ENCODE measurements at places on chromosomes 16 and 17. TPM values are rescaled to one million over a fixed set of nuclear protein-coding genes. Genes with fewer than 3 reads are reported as not detected.

- H3K27me3 ChIP-seq = no peaks in the 10 kb centered on the region
- peaks cover 23% of the 10 kb centered on the region for H3K4me1 ChIP-seq
- no peaks in the 10 kb centered on the region for H3K36me3 ChIP-seq
- H3K27ac ChIP-seq = peak overlapping the region; percentile 60
- H3K4me3 ChIP-seq = no peak overlapping the region
Observed at GRCh38 chr17:75864448-75864871, 9.3 kb upstream of the WBP2 start.

GRCh38 chr17:19720631-19721426, 4.4 kb upstream of the SLC47A2 start:
- H3K4me1 ChIP-seq = peaks cover 21% of the 10 kb centered on the region
- no peak for DNase-seq
- no peak overlapping the region for H3K4me3 ChIP-seq
- H3K36me3 ChIP-seq = no peaks in the 10 kb centered on the region
- no peak overlapping the region for H3K27ac ChIP-seq
- H3K27me3 ChIP-seq = no peaks in the 10 kb centered on the region

DNA sequence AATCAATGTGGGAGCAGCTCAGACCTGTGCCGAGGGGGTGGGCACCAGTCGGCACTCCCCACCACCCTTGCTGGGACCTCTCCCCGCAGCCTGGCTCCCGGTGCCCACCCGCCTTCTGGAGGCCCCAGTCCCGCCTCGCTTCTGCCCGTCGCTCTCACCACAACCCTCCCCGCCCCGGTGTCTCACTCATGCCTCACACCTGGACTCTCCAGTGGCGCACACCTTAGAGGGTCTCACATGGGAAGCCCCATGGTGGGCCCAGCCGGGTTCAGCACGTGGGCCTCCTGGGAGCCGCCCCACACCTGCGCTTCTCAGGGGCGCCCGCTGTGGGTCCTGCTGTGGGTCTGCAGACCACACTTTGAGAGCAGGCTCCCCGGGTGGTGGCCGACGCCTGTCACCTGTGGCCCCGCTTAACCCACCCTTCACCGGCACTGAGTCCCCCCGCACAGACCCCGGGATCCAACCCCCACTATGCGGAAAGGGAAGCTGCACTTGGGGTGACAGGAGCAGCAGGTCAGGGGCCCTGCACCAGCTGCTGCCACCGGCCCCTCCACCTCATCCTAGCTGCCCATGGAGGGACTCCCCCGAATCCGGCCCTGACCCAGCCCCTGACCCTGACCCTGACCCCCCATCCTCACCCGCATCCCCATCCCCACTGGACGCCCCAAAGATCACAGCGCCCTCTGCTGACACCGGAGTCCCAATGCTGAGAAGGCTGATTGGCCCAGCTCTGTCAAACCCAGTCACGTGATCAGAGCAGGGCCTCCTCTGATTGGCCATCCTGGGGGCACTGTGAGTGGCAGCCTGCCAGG, 27.4 kb upstream of the SLC38A10 start:
- H3K4me1 ChIP-seq = no peaks in the 10 kb centered on the region
- no peaks in the 10 kb centered on the region for H3K27me3 ChIP-seq
- no peak overlapping the region for H3K27ac ChIP-seq
- peak; percentile 29 for DNase-seq

DNA sequence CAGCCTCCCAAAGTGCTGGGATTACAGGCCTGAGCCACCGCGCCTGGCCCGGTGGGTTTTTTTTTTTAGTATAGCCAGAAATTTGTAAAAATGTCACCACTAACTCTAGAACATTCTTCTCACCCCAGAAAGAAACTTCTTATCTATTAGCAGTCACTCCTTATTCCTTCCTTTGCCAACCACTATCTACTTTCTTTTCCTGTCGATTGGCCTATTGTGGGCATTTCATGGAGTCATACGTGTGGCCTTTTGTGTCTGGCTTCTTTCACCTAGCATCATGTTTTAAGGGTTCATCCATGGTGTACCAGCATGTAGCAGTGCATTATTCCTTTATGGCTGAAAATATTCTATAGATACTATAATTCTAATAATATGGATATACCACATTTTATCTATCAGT, 3.6 kb downstream of the CYB5D2 start:
- H3K27ac ChIP-seq = no peak overlapping the region
- peaks cover 21% of the 10 kb centered on the region for H3K4me1 ChIP-seq
- H3K27me3 ChIP-seq = no peaks in the 10 kb centered on the region
- DNase-seq = no peak

- peaks cover 14% of the 10 kb centered on the region for H3K36me3 ChIP-seq
- no peak overlapping the region for H3K27ac ChIP-seq
- no peak for DNase-seq
- no peaks in the 10 kb centered on the region for H3K27me3 ChIP-seq
- H3K4me3 ChIP-seq = no peak overlapping the region
Observed at GRCh38 chr16:21628121-21628726, 24.2 kb downstream of the IGSF6 start.

DNA sequence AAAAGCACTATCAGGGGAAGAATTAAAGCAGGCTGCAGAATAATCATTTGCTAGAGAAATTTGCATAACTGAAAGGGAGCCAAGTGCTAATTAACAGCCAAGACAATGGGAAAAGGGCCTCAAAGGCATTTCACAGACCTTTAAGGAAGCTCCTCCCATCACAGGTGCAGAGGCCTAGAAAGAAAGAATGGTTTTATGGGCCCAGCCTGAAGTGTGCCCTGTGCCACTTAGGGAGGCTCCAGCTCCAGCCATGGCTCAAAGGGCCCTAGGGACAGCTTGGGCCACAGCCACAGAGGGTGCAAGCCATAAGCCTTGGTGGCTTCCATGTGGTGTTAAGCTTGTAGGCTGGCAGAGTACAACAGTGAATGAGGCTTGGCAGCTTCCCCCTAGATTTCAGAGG, 50.1 kb downstream of the RNF112 start:
- H3K4me3 ChIP-seq = no peak overlapping the region
- DNase-seq = no peak
- H3K27ac ChIP-seq = no peak overlapping the region
- H3K4me1 ChIP-seq = peaks cover 41% of the 10 kb centered on the region
- no peaks in the 10 kb centered on the region for H3K27me3 ChIP-seq

NOXO1 gene
- 0.84 TPM for total RNA-seq
